Fibroblast of skin of abdomen (primary cell): ENCODE measurements at places on chromosomes 12 and 14.
A peak's percentile ranks its signal among the peaks of the same experiment; 100 is the strongest.

DNA sequence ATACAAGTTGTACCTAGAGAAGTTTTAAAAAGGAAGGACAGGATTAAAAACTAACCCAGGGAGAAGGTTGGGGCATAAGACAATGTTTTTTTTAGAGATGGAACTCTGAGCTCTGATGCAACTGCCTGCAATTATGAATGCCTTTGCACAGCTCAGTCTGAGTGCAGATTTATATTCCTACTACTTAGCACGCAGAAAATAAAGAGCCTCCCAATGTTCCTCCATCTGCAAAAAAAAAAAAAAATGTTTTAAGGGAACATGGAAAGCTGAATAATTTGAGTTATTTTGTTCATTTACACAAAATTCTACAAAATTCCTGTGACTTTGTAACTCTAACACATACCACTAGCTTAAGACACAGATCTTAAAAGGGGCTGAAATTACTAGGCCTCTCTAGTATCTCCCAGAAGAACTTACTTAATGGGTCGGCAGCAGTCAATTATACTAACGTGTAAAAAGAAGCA, 15.7 kb downstream of the CLIP1 start:
- peak; percentile 93 for DNase-seq

- DNase-seq, result no peak
These were observed 146.2 kb upstream of the PWP1 start for GRCh38 chr12:107539196-107539939.

GRCh38 chr14:106547735-106548434, 1021.5 kb downstream of the TMEM121 start:
- DNase-seq, result no peak

DNA sequence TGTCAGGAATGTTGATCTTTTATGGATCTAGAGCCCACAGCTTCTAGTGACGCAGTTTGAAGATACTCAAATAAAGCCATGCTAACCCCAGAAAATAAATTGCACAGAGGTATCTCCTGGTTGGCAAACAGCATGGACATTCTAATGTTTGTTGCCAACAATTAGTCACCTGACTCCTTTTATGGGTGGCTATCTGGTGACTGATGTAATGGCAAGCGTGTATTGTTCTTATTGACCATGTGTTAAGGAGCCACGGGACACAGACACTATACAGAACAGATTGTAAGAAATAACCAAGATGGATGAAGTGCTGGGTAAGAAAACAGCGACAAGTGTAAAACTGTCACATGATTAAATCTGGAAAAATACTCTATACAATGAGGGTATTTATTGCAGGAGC, 401.3 kb upstream of the PDE3A start:
- no peak for DNase-seq

DNA sequence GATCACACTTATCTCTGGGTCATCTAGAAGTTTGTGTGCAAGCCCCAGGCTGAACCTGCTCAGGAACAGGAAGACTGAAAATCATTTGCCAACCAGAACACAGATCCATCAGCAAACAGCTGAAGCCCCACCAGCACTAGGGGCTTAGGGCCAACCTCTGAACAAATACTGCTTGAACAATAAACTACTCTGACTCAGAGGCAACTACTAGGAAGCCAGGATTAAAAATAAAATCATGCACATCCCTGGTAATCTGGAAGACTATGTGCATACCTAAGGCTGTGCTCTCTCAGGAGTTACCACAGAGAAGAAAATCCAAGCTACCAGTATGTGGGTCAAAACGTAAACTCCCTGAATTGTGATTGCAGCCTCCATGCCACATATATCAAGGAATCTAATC, 15.9 kb downstream of the GALNT8 start:
- no peak for DNase-seq

GRCh38 chr14:76951166-76951565, 77.3 kb downstream of the IRF2BPL start:
- DNase-seq, result peak; percentile 56

- no peak for DNase-seq
These were observed 6.7 kb upstream of the SLC10A1 start for GRCh38 chr14:69803753-69804152.

DNA sequence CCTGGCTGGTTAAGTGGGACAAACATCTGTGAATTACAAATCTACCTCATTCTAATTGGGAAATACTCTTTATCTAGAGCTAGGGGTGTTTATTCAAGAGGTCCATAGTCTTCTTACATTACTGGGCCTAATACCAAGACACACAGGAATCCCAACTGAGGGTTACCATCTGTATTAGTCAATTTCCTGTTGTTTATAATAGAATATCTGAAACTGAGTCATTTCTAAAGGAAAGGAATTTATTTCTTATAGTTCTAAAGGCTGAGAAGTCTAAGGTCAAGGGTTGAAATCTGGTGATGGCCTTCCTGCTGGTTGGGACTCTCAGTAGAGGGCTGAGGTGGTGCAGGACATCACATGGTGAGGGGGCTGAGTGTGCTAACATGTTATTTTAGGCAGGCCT, 36.0 kb downstream of the RTRAF start:
- peak; percentile 89 for DNase-seq

- no peak for DNase-seq
These were observed 50.5 kb downstream of the ANO4 start for GRCh38 chr12:100845095-100845494.

DNA sequence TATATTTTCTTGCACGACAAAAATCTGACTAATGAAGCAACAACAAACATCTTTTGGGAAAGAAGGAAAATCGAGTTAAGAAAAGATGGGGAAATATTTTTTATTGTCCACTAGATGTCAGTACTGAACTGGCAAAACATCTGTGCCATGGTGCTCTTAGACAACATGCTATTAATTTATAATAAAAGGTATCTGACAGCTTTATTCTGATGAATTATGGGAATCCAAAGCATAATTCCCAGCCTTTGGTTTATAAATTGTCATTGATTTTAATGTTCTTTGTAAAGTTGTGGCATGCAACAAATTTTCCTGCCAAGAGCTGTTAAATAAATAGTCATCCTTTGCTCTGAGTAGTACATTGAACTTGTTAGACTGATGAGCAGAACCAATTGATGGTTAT, 231.2 kb downstream of the ETNK1 start:
- DNase-seq, result peak; percentile 32

GRCh38 chr14:68583548-68584280, 209.2 kb downstream of the ZFP36L1 start:
- DNase-seq, result no peak

GRCh38 chr12:42701084-42701483, 111.5 kb upstream of the PRICKLE1 start:
- DNase-seq, result no peak

- DNase-seq, result no peak
These were observed 13.3 kb upstream of the RGS6 start for GRCh38 chr14:71918955-71919354.

DNA sequence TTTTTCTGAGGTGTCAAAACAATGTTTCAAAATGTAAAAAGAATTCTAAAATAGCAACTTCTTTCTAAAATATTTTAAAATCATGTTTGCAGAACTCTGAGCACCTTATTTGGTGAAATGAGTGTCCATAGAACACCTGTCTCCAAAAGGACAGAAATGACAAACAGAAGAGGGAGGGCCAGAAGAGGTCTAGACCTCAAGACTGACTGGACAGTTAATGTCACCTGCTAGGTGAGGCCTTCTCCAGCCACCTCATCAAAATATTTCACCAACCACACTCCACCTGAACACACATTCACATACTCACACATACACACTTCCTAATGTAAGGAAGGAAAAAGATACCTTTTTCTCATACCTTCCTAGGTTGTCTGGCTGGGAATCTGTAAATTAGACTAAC, 147.8 kb upstream of the PLEKHA5 start:
- no peak for DNase-seq

DNA sequence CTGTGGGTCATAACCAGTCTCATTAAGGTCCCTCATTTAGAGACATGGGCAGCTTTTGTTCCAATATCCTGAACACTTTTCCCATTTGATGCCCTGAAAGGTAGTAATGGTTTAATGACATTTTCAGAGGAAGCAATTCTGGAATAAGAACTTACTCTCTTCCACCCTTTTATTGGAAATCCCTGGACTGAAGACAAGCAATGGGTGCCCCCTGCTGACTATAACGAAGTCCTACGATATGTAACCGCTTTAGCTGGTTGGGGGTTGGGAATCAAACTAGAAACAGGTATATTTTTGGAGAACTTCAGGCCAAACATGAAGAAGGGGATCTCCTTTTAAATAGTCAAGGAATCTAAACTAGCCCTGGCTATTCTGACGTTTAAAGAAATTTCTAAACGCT, 20.5 kb downstream of the SARNP start:
- DNase-seq, result peak; percentile 50

- DNase-seq, result peak; percentile 70
These were observed 286.4 kb upstream of the PRKD1 start for GRCh38 chr14:30214014-30214413.

DNA sequence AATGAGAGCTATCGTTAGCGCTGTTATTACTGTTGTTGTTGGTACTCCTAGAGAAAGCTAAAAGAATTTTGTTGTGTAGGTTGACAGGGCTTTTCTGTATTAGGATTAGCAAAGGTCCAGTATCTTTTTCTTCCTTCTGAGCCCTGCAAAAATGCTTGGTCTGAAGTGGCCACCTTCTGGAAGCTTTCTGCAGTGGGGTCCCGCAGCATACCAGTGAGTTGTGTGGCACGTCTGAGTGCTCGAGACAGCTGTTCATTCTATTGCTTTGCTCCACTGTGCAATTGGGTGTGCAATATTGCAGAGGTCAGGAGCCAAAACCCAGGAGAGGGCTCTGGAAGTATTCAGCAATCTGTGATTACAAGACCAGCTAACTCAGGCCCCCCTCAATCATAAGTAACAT, 57.1 kb downstream of the CCDC60 start:
- DNase-seq, result no peak

GRCh38 chr14:100386121-100386520, 63.0 kb downstream of the SLC25A47 start:
- peak; percentile 65 for DNase-seq

DNA sequence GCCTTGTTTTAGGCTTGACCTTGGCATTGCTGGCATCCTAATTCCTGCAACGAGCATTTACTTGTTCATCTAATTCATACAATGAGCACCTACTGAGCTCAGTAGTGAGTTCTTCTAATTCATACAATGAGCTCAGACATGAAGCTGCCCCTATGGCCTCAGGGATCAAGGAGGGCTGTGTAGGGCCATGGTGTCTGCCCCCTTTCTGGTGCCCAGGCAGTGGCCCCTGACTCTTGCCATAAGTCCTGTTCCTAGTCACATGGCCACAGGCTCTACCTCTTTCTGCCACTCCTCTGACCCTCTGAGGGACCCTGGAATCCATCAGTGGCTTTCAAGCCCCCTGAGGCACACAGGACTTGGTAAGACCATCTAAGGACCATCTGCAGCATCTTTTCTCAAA, 148.8 kb downstream of the ZFP36L1 start:
- DNase-seq, result no peak

- DNase-seq, result no peak
These were observed 73.0 kb downstream of the CMKLR1 start for GRCh38 chr12:108266131-108266530.

DNA sequence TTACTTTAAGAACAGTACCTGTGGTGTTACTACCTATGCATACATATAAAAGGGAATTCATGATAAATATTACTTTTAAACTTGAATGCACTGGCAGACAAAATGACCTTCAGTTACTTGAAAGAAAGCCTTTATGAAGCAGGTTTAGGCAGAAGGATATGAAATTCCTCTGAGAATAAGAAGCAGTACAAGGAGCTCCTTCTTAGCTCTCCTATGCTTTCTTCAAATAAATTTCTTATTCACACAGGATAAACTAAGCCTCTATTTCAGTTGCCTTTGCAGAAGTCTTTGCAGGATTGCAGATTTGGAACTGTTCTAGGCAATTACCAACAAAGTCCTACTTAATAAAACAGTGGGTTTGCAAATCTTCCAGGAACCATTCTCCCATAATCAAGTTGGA, 1.0 kb downstream of the EPYC start:
- no peak for DNase-seq

GRCh38 chr12:103495469-103496456, at the start of gene C12orf42:
Gene C12orf42 (minus strand): TSS chr12:103495968. CDS start chr12:103478426, 17,542 bp downstream.
- no peak for DNase-seq

DNA sequence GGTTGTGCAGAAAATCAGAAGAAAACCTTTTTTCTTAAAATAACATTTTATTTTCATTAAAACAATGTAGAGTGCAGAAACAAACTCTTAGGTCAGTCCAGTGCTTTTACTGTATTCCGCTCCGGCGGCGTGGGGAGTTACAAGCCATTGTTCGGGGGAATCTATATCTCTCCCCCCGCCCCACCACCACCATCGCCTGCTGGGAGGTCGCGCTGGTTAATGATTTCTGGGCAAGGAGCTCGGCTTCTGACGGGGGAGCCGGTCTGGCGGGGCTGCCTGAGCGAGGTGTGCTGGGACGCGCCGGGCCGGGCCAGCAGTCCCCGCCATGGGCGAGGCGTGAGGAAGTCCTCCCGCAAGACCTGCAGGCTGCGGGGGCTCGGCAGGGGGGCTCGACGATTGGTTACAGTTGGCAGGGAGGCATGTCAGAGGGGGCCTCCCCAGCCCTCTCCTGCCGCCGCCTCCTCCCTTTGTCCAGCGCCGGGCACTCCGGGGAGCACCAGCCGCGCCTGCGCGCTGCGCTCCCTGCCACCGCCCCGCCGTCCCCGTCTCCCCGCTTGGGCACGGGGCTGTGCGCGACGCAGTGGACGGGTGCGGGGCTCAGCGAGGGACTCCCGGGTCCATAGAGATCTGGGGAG, 1.0 kb upstream of the DUSP6 start:
- peak; percentile 70 for DNase-seq

DNA sequence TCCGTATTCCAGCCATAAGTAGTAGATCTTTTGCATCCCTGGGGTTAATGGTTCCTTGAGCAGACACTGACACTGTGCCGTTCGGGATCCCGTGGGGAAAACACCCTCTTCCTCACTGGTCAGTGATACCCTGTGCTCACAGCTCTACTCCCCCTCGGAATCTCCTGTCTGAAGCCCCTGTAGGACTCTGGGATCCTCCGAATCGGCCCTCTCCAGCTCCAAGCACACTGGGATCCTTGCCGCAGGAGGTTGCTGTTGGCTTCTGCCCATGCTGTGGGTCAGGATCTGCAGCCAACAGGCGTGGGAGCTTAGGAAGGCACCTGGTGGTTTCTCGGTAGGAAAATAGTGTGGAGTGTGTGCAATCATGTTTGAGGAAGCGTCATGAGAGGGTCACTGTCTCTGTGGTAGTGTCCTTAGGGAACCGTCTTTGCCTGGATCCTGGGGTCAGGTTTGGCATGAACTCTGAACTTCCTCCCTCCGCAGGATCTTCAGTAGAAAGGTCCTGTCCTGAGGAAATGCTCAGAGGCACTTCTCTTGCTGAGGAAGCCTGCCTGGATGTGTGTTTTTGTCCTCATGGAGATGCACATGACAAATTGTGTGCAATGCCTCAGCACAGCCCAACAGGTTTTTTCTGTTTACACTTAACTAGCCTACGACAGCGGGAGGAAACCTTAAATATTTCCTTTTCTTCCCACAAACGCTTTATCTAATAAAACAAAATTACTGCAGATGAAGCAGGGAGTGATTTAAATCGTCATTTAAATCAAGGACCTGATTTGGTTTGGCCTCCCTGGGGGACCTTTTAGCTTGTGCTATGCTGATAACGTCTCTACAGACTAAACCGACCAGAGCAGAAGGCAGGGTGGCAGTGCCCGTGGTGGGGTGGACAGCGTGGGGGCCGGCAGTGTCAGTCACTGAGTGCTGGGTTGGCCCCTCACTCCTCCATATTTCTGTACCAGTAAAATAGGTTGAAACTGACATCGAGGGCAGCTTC, 18.7 kb downstream of the FBXL14 start:
- DNase-seq, result peak; percentile 53

GRCh38 chr14:32399920-32400319, 70.8 kb downstream of the AKAP6 start:
- DNase-seq, result no peak

GRCh38 chr14:70436867-70437266, 15.1 kb upstream of the ADAM21 start:
- no peak for DNase-seq
